ENCODE measurements at places on chromosomes 3 and 15.
A peak's percentile ranks its signal among the peaks of the same experiment; 100 is the strongest.

DNA sequence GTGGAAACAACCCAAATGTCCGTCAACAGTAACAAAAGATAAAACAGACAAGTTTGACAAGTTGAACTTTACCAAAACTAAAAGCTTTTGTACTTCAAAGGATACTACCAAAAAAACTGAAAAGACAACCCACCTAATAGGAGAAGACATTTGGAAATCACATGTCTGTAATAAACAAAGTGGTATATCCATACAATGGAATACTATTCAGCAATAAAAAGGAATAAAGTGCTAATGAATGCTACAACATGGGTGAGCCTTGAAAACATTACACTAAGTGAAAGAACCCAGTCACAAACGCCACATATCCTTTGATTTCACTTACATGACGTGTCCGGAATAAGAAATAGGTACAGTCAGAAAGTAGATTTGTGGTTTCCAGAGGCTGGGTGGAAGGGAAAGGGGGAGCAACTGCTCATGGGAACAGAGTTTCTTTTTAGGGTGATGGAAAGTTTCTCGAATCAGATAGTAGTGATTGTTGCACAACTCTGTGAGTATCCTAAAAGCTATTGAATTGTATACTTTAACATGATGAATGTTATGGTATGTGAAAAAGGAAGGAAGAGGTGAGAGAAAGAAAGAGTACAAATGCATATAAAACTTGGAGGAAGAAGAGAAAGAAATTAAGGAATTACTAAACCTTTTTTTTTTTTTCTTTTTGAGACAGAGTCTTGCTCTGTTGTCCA is 72.7 kb upstream of the ABHD2 start:
- no peak for DNase-seq

DNA sequence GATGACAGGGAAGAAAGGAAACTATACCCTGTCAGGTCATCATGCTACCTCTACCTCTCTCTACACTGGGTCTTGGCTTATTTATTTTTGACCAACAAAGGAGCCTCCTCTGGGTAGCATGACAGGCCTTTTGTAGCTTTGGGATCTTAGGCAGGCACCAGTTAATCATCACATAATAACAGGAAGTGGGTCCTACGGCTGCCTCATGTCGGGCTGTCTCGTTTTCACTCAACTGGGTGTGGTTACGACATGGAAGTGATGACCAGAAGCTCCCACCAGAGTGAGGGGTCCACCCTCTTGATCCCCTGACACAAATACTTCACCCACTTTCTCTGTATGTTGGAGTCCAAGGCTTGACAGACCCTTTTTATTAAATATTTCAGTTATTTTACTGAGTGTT is 105.3 kb downstream of the CD47 start:
- DNase-seq: no peak

GRCh38 chr3:48881652-48882114 is 17.0 kb downstream of the SLC25A20 start:
- no peak for DNase-seq

- DNase-seq: no peak
Observed at GRCh38 chr15:28903555-28903954, 17.8 kb downstream of the APBA2 start.

GRCh38 chr3:99646107-99646435 is 7.7 kb downstream of the COL8A1 start:
- no peak for DNase-seq

DNA sequence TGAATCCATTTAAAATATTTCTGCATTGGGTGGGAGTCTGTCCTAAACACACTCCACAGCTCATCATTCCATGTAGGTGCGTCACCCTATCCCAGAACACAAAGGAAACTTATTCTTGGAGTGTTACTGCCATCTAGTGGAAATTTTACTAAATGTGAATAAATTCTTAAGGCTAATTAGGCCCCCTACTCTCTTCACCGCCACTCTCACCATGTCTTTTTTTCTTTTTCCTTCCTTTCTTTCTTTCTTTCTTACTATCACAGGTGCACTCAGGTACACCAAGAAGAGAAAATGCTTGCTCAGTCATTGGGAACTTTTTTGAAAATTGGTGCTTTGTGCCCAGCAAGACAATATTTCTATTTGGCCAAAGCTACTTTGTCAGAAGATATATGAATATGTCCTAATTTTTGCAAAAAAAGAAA is 26.4 kb upstream of the ATP8B4 start:
- DNase-seq: peak; percentile 60

DNA sequence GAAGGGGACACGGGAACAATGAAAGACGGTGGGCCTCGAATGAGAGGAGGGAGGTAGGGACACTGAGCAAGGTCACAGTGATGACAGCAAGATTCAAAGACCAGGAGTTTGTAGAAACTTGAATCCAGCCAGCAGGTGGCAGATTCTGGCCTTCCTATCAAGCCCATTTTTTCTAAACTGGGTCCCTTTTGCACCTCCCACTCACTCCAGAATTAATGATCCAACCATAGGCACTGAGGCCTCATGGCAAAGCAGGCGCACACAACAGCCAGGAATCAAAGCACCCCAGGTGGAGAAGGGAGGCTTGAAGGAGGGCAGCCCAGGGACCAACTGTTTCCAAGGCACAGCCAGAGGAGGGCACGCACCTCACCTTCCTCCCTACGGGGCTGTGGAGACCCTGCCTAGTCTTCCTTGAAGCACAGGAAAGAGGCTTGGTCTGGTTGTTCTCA is 90.2 kb downstream of the ANP32A start:
- DNase-seq: no peak

DNA sequence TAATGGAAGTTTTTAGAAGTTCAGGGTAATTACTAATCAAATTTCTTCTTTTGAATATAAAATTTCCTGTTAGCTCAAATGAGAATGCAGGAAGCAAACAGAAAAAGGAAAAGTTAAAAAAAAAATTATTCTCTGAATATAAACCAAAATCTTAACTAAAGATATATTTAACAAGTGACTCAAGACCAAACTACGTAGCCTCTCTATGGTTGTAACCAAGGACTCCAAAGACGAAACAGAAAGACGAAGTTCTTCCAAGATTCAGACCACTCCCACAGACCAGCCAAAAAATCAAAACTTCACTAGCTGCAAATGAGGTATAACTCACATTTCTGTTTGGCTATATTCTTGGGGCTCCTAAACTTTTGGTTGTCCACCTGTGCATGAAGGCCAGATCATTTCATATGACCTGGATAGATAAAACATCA is 846.5 kb upstream of the ALCAM start:
- DNase-seq: no peak

GRCh38 chr15:77944002-77944867 is 133.3 kb downstream of the TBC1D2B start:
- DNase-seq: peak; percentile 50

- no peak for DNase-seq
Observed at GRCh38 chr15:92624401-92624991, 31.1 kb downstream of the FAM174B start.

DNA sequence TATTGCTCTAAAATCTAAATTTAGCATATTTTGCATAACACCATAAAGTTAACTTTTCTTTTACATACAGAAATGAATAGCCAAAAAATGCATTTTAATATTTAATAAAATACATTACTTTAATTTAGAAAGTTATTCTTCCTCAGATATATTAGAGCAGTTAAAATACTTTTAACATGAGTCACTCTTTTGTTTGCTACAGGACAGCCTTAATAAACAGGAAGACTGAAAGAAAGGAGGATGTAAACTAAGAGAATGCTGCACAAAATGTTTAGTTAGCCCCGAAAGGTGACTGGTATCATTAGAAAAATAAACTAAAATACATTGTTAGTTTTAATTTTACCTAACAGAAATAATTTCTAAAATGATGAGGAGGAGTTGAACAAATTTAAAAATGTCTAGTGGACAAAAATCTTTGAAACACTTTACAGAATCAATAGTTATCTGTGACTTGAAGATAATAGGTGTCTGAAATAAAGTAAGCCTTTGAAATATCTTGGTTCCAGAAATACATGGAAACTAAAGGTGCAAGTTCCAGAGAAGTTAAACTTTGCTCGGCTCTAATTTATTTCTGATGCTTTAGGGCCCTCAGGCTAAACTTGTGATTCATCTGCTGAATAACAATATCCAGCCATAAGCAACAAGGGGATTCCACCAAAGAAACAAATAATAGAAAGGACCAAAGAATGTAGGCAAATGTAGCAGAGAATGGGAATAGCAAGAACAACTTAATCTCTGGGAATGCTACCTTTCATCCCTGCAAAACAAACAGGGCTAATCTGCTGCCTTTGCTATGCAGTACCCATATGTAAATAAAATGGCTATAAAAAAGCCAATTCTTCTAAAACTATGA is 138.3 kb upstream of the UBP1 start:
- DNase-seq: no peak

GRCh38 chr3:107117922-107118536 is 259.2 kb upstream of the CCDC54 start:
- DNase-seq: no peak

- DNase-seq: no peak
Observed at GRCh38 chr15:94080416-94080815, 150.9 kb upstream of the MCTP2 start.

- DNase-seq: no peak
Observed at GRCh38 chr3:108472001-108472591, 38.3 kb downstream of the MYH15 start.

DNA sequence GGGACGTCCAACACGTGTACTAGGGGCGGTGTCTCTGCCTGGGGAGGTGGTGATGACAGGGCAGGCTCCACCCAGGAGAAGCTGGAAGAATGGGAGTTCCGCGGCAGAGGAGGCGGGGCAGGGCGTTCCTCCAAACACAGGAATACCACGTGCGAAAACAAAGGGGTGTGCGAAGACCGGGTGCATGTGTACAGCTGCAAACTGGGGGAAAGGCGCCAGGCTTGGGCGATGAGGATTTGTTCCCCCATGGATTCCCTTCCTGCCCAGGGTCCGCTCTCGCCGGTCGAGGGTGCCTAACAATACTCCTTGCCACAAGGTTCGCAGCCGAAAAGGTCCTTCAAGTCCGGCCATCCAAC is 500 bp upstream of the ZSCAN2 start:
- DNase-seq: peak; percentile 73

GRCh38 chr3:136929977-136930670 is 27.7 kb upstream of the IL20RB start:
- DNase-seq: no peak

- DNase-seq: no peak
Observed at GRCh38 chr3:157248590-157249422, 88.9 kb upstream of the CCNL1 start.

DNA sequence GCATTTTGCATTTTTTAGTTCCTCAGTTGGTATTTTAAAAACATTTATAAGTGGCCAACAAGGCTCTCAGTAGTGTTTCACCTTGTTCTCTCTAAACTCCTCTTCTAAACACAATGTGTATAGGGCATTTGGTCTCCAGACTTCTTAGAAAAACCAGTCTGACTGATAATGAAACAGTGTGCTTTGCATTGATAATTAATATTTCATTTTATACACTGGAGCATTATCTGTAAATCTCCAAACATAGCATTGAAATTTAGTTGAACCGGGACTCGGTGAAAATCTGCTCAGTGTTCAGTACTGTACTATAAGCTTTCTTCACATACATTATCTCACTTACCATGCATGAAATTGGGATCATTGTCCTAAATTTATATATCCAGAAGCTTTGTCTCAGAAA is 53.6 kb downstream of the SETD5 start:
- no peak for DNase-seq
